Spleen (tissue), 13 donors: ENCODE measurements at places on chromosomes 2 and 18.

DNA sequence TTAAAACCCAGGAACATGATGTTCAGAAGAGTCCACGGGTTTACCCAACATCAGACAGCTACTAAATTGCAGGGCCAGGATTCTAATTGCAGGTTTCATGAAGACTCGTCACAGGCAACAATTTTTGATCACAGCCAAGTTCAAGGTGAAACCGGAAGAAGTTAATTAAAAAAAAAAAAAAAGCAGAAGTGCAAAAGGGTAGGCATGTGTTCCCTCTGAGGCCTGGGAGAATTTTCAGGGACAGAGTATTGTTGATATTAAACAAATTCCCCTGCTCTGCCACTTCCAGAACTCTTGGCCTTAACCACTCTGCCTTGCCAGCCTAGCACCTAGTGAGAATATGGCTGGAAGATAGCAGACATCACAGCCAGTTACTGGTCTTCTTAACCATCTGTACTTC is 99.4 kb upstream of the TRIB2 start:
- no peak for DNase-seq

DNA sequence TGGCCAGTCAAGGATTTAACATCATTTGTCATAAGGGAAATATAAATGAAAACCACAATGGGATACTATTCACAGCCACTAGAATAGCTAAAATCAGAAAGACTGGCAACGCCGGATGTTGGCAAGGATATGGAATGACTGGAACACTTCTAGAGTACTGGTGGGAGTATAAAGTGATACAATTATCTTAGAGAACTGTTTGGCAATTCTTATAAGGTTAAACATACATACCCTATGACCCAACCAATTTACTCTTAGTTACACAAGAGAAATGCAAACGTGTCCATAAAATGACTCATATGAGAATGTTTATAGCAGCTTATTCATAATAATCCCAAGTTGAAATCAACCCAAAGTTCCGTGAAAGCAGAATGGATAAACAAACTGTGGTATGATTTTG is 35.1 kb downstream of the MAPK4 start:
- no peak for DNase-seq

DNA sequence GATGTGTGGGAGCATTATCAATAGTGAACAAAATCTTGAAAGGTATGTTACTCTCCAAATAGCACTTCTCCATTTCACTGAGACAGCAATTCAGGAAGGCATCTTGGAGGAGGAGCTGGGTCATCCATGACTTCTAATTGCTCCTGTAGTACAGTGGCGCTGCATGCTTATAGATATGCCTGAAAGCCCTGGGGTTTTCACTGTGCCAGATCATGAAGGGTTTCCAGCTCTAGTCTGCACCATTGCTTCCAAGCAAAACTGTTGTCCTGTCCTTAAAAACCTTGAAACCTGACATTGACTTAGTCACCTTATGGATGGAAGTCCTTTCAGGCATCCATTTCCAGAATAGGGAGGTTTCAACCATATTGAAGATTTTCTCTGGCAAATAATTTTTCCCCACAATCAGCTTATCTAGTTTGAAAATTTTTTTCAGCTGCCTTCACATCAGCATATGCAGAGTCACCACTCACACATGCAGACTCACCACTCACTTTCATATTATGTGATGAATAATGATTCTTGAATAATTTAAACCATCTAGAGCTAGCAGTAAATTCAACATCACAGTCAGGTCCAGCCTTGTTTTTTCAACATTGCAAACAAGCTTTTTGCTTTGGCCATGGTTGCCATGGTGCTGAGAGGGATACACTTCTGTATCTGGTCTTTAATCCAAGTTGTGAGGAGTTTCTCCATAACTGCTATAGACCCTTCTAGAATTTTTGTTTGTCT is 297.1 kb downstream of the CLIP4 start:
- no peak for DNase-seq

DNA sequence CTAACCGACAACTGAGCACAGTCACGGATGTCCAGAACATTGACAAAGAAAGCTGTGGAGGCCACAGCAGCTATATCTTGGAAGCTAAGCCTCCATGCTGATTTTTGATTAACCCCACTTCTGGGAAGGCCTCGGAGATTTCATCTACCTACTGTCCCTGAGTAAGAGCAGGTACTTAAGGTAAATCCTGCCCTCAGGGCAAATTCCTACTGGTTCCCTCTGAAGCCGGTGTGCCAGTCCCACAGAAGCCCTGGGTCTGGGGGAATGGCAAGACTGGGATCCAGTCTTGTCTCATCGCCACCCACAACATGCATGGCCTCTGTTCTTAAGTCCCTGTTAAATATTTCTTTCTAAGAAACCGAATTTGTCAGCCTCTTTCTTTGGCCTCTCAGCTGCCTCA is 18.7 kb downstream of the PER2 start:
- no peak for DNase-seq
